ENCODE measurements at places on chromosomes 7 and 10.
A peak's percentile ranks its signal among the peaks of the same experiment; 100 is the strongest.

- DNase-seq, result no peak
Observed at GRCh38 chr7:87627634-87627994, 584 bp upstream of the RUNDC3B start.

- no peak for DNase-seq
Observed at GRCh38 chr10:117754770-117755658, 212.5 kb downstream of the EMX2 start.

DNA sequence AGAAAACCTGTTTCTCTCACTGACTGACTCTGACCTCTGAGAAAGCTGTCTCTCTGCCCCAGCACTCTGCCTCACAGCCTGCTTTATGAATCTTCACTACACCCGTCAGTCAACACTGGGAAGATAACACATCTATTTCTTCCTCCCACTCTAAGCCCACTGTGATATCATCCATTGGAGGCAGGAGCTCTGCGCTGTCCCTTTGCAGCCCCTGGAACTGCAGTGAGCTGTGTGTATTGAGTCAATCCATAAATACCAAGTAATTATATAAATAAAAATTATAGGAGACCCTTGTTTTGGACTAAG, 17.2 kb upstream of the FXYD4 start:
- DNase-seq, result no peak

DNA sequence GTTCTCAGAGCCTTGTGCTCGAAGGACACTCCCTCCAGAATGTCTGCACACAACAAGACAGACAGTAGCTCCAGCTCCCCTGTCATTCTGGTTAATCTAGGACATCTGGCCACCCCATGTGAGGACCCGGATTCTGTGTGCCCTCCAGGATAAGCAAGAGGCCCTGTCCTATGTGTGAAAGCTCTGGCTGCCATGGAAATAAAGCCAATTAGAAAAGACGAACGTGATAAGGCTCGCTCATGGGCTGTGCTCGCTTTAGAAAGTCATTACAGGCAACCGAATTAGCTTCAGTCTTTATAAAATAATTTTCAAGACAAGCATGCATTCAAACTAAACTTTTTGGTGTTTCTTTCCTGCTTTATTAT, 263.4 kb downstream of the INHBA start:
- no peak for DNase-seq

- peak; percentile 67 for DNase-seq
Observed at GRCh38 chr10:28179006-28179742, 123.7 kb downstream of the MPP7 start.

DNA sequence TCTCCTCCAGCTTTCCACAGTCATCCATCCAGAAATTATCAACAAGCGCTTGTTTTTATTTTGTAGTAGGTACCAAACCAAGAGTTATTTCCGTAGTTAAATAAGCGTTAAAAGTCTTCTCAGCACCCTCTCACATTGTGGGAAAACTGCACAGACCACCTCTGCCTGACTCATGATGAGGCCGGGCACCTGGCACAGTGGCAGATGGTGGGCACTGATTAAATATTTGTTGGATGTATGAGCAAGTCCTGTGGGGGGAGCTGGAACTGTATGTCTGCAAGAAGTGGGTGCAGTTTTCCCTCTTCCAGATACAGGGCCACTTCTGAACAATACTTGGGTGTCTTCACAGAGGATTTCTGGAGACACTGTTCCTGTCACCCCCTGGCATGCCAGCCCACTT, 5.3 kb upstream of the REPIN1 start:
- DNase-seq, result no peak

DNA sequence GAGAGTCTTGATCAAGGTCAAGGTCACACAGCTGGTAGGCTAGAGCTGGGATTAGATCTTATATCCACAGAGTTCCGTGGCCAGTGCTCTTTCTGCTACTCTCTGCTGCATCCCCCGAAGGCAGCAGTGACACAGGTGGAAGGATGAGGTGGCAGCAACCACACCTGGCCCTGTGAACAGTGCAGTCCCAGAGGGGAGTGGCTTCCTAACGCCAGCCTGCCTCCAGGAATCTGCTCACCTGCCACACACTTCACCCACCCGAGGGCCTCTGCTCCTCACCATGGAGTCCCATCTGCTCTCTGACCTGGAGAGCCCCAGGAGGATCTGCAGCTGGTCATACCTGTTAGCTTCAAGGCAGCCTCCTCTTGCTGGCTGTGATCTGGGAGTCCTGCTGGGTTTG, 484.2 kb downstream of the PLXNA4 start:
- DNase-seq, result no peak

DNA sequence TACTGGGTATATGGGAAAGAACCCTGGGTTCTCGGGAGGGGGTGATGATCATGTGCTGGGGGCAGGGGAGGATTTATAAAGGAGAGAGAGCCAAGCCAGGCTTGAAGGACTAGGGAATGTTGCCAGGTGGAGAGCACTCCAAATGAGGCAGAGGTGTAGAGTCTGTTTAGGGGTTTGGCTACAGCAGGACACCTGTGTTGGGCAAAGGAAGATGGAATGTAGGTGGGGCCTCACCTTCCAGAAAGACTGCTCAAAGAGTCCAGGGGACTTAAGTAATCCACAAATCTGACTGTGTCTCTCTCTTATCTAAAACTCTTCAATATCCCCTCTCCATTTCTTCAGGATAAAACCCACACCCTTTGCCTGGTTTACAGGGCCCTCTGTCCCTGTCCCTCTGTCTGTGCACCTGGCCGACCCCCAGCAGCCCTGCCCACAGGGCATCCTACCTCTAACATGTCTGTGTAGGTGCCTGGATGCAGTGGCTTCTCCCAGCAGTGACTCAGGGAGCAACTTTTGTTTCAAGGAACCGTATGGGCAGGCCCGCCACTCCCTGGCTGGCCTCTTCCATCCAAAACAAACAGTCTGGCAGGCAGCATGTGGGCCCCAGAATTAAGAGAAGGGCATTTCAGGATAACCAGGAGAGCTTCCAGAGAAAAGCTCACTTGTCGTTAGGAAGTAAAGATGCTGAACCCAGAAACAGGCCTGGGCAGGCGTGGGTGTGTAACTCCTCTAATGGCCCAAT, 10.6 kb upstream of the PLEKHA1 start:
- DNase-seq, result no peak

DNA sequence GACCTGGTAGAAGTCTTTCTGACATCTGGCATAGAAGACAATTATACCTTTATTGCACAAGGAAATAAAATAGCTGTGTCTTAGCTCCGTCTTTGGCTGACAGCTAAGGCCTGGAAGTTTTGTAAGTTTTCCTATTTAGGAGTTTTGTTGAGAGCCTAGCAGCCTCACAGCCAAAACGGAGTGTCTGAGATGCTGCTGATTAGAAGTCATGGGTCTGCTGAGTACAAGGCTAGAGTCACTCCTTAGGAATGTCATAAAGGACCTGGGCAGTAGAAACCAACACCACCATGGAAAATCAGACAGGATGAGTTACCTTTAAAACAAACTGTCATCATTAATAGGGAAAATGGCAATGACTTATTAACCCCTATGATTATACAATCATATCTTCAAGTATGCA, 442.5 kb downstream of the KCNMA1 start:
- no peak for DNase-seq

DNA sequence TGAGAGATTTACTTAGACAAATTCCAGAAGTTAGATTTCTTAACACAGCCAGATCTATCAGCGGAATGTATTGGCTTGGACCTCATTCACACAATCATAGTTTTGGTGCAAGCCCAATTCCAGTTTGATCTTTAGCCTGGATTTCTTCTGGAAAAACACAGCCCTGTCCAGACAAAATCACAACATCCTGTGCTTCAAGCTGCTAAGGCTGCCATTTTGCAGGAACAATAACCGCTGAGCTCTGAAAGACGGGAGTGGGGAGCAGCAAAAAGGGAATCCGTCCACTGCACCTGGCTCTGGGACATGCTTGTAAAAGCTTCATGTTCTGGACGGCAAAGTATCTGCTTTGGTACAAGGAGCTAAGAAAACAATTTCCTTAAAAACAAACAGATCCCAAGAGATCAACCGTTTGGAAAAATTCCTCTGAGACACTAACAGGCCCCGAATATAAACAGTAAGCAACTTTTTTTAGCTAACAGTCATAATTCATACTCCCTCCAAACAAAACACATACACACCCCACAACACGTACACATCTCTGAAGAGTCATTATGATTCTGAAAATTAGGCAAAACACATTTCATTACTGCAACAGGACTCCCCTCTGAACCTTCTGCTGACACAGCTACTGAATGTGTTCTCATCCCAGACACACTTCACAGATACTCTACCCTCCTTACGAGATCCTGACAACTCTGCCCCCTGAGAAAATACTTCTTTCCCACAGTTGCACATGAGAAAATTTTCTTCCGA, 32.4 kb downstream of the ITIH5 start:
- no peak for DNase-seq

DNA sequence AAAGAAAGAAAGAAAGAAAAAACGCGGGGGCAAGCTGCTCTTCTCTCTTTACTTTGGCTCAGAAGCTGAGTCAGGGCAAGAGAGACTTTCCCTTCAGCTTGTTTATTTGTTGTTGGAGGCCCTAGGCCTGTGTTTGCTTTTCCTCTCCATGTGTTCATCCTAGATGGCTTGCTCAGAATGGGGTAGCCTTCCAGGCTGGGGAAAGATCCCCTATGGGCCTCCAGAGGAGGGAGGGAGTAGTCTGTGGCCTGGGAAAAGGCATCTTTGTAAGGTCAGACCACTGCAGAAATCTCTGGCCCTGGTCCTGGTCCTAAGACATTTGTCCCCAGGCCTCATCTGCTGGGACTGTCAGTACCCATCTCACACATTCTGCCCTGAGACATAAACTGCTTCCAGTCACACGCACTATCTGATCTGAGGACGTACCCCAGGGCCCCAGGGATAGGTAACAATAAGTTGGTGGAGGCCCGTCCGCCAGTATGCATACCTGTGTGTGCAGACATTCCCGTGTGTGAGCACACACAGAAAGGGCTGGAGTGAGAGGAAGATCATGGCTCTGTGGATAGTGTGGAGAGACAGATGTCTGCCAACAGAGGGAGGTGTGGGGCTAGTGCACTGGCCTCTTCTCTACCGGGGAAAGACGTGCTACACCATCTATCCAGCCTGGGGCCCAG, 4.9 kb upstream of the SCD start:
- DNase-seq, result peak; percentile 44

- no peak for DNase-seq
Observed at GRCh38 chr7:98729121-98729520, 112.0 kb downstream of the NPTX2 start.

DNA sequence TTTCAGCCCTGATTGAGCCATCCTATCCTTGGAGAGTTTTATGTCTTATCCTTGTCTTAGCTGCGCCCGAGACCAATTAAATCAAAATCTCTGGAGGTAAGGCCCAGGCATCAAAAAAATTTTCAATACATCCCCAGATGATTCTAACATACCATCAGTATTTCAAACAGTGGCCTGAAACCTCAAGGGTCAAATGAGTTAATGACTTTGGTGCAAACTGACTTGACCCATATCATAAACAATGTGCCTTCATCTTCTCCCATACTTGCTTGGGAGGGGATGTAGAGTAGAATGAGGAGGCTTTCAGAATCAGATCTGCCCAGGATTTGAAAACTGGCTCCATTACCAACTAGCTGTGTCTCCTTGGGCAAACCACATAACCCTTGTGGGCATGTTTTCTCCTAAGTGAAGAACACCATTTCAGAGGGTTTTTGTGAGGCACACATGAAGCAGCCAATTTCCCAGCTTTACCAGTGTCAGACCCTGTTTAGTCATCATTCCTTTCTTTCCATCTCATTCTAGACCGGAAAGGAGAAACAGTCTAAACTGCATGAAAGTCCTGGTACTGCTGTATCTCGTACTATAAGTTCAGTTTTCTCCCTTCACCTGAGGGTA, 35.7 kb upstream of the ATXN7L1 start:
- DNase-seq, result no peak

DNA sequence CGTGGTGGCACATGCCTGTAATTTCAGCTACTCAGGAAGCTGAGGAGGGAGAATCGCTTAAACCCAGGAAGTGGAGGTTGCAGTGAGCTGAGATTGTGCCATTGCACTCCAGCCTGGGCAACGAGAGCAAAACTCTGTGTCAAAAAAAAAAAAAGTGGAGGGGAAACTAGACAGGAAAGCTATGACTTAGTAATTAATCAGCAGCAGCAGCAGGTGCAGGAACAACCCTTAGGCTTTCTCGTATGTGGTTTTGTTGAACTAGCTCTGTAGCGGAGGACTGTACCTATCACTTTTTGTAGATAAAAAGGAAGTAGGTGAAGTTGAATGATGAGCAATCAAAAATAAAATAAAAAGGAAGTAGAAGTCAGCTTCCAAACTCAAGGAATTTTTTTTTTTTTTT, 76.9 kb upstream of the KMT2C start:
- peak; percentile 93 for DNase-seq

DNA sequence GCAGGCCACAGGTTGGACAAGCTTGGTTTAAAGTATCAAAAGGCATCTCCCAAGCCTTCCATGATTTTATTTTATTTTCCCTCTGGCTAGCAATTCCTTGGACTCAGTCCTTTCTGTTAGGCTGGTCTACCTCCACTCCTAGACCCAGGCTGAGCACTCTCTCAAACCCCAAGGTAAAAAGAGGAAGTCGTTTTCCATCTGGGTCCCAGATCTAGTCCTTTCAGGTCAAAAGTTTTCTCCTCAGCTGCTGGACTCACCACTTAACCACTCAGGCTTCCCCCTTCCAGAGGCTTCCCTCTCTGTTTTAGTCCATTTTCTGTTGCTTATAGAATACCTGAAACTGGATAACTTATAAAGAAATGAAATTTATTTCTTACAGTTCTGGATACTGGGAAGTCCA, 252.3 kb upstream of the MKLN1 start:
- no peak for DNase-seq

- no peak for DNase-seq
Observed at GRCh38 chr10:95388539-95388938, 97.7 kb upstream of the PDLIM1 start.

- DNase-seq, result no peak
Observed at GRCh38 chr10:43206391-43207235, 60.3 kb downstream of the RASGEF1A start.

DNA sequence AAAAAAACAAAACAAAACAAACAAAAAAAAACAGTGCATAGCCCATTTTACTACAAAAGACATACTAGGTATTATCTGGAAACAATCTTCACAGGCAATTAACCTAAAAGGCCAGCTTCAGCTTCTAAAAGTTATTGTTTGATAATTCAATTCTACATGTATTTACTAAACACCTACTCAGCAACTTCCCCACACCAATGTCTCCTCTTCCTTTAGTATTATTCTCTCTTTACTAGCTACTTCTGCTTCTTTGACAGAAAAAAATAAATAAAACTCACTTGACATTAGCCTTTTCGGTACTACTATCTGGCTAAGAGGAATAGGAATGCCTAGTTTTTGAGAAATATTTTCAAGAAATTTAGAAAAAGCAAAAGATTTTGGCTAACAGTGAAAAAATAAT, 2.8 kb downstream of the TM9SF3 start:
- DNase-seq, result no peak
